MG63 (cell line): ENCODE measurements at places on chromosomes 5 and 9. TPM values are rescaled to one million over a fixed set of nuclear protein-coding genes. Genes with fewer than 3 reads are reported as not detected.

GRCh38 chr9:27377811-27378456 lies 81.0 kb upstream of the EQTN start:
- DNase-seq: no peak

- DNase-seq: no peak
Measured at GRCh38 chr5:142664636-142665035, 21.3 kb downstream of the FGF1 start.

DNA sequence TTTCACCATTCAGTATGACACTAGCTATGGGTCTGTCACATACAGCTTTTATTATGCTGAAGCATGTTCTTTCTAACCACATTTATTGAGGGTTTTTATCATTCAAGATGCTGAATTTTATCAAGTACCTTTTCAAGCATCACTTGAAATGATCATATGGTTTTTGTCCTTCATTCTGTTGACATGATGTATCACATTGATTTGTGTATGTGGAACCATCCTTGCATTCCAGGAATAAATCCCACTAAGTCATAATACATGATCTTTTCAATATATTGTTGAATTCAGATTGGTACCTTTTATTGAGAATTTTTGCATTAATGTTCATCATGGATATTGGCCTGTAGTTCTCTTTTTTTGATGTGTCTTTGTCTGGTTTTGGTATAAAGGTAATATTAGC lies 317.4 kb downstream of the NNT start:
- no peak for DNase-seq

- no peak for DNase-seq
Measured at GRCh38 chr5:180399401-180400215, 46.5 kb upstream of the GFPT2 start.

GRCh38 chr5:67809589-67809988 lies 406.0 kb upstream of the PIK3R1 start:
- DNase-seq: no peak

Gene CBY3
- not detected in 2 replicates for total RNA-seq

Gene CNTLN
- total RNA-seq: 4.2 and 7.2 TPM in 2 replicates

DNA sequence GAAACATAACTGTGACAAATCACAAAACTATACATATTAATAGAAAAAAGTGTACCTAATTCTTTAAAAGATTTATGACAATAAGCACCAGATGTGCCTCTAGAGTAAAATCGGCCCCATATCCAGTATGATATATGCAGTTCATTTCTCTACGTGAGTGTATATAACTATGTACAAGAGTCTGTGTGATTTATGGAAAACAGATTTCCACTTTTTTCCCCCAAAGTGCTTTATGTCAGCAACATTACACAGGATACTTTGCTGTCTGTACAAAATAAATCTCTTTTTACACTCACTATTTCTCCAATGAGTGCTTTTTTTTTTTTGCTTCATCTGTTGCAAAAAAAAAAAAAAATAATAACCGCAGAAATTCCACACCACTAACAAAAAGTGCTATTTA lies 298.8 kb upstream of the RFX3 start:
- DNase-seq: no peak

- DNase-seq: no peak
Measured at GRCh38 chr9:113219186-113219936, 1.7 kb downstream of the FKBP15 start.

DNA sequence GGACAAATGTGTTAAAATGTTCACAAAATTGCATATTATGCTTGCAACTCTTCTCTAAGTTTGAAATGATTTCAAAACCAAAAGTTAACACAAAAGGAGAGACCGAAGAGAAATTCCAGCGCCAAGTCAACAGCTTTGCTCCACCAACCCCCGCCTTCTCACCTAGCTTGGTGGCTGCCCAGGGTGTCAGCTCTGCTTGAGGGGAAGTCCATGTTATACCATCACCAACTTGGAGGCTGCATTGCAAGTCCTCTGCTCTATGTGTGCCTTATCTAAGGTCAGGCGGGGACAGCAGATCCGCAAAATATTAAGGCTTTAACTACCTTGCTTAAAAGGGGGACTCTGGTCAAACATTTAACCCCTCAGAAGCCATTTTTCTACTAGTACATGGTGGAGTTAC lies 14.6 kb downstream of the CCNJL start:
- DNase-seq: no peak

DNA sequence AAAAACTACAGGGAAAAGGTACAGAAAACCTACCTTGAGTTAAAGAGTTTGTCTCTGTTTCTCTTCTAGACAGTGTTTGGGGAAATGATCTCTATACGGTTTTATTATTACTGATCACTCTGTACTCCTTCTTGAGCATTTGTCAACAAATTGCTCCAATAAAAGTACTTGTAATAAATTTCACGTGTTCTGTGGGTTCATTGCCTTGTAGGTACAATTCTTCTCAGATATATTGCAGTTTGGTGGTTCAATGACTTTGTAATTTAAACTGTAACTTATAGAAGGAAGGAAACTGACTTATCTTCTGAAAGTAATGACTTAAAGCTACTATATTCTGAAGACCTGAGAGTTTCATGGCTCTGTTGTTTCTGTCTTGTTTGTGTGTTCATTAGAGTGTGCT lies 319.9 kb upstream of the PCSK5 start:
- DNase-seq: no peak

Gene PCDHGA6
- total RNA-seq: 0.20 and 2.3 TPM in 2 replicates

Gene CPLANE1
- total RNA-seq: 5.2 and 6.5 TPM in 2 replicates

- DNase-seq: no peak
Measured at GRCh38 chr5:67380431-67380830, 183.8 kb upstream of the CD180 start.
